MM.1S (cell line): ENCODE measurements at places on chromosomes 6 and 20.

DNA sequence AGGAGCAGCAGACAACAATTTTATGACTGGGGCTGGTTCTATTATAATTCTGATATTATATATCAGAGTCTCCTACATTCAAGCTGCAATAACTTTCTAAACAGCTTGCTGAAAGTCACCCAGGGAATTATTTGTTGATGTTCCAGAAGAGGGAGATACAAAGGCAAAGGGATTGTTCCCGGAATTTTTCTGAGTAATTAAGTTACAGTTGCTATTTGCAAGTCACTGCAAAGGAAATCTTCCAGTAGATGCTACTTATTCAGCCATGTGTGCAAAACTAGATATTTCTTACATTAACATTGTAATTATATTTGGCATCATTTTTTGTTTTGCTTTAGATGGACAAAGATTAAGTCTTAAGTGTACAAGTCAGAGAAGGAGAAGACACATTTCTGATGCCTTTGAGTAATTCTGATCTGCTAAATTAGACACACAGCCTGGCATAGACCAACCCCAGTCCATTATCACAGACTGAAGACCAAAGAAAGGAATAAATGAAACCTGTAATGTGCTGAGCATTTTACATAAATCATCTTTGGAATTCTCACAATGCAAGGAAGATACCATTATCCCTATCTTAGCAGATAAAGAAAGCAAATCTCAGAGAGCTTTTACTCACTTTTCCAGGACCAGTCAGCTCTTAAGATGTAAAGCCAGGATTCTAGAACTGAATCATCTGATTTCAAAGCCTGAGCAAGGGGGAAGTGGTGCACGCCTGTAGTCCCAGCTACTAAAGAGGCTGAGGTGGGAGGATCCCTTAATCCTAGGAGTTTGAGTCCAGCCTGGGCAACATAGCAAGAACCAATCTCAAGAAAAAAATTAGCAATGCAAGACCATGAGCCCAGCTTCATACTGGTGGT, 62.6 kb upstream of the AKAP12 start:
- no peak for DNase-seq

GRCh38 chr6:43149265-43149664, 21.8 kb upstream of the SRF start:
- no peak for DNase-seq

- DNase-seq: peak; percentile 95
These were observed at the start of gene ZNF335 for GRCh38 chr20:45971675-45972499. TSS of gene ZNF335 (minus strand) at chr20:45972203. CDS start at chr20:45971410, 793 bp downstream.

DNA sequence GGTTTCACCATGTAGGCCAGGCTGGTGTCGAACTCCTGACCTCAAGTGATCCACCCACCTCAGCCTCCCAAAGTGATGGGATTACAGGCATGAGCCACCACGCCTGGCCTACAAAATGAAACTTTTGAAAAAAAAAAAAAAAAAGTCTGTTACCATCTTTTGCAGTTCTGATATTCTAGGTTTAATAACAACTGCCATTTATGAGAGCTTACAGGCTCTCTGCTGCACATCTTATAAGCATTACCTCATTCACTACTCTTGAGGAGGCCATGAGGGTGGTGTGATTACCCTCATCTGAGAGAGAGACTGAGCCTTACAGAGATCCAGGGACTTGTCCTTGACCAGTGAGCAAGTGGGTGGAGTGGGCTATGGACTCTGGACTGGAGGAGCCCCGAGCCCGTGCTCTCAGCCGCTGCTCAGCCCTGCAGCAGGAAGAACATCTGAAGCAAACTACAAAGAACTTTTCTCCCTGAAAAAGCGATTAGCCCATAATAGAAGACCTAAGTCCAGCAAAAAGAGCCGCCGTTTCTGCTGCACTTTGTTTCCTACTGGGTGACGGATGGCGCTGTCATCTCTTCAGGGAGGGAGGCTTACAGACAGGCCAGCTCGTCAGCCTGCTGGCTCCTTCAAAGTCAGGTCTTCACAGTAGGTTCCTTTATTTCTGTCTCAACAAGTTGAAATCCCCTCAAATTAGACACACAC, 119.8 kb upstream of the AKAP12 start:
- DNase-seq: no peak

- DNase-seq: peak; percentile 15
These were observed 29.2 kb downstream of the C6orf58 start for GRCh38 chr6:127606131-127606562.

DNA sequence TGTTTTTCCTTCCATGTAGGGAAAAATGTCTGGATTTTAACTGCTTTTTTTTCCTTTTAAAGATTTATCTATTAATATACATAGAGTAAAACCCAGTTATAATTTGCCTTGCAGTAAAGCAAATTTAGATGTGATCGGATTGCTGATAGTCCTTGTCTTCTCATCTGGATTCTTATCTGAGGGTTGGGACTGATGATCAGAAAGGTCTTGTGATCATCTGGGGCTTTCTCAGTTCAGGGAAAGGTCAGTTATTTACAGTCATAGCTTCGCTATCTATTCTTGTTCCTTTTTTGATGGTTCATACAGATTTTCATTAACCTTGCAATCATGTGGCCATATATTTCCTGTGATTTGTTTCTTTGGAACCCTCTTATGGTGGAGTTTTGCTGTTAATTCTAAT, 63.8 kb upstream of the CLDN20 start:
- no peak for DNase-seq

GRCh38 chr20:61253264-61253639, 1.2 kb downstream of the CDH4 start:
- DNase-seq: no peak

GRCh38 chr20:34334654-34335407, 28.2 kb upstream of the ITCH start:
- no peak for DNase-seq

GRCh38 chr20:10504994-10505730, 70.1 kb downstream of the SLX4IP start:
- DNase-seq: no peak

DNA sequence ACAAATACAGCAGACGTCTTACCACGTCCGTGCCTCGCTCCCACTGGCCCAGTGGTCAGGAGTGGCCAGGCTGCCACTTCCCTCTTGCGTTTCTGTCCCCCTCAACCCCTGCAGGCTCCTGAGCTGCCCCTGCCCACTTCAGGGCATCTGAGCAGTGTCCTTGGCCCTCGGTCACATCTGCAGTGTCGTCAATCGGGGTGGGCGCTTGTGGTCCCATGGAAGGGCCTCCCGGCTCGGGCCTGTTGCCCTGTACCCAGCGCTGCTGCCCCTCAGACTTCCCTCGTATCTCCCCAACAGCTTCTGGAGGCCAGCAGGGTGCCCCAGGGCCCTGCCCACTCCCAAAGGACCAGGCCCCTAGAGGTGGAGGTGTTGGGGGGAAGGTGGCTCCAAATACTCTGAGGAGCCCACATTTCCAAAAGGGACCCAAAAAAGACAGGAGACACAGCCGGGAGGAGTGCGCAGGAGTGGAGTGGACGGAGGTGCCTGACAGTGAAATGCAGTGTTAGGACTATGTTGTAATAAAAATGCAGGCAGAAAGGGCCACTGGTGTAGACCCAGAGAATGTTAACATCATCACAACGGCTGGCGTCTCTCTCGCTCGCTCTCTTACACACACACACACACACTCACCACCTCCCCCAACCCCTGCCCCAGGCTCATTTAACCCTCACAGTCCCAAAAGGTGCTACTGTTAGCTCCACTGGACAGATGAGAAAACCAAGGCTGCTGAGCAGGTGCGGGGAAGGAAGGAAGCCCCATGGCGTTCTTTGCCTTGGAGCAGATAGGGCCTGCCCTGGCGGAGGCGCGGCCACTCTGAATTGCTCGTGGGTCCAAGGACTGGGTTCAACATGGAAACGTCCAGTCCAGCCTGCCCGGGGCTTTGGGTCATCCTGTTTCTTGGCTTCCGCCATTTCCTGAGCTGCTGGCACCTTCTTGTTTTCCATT, 343.9 kb downstream of the ZFAND3 start:
- no peak for DNase-seq

DNA sequence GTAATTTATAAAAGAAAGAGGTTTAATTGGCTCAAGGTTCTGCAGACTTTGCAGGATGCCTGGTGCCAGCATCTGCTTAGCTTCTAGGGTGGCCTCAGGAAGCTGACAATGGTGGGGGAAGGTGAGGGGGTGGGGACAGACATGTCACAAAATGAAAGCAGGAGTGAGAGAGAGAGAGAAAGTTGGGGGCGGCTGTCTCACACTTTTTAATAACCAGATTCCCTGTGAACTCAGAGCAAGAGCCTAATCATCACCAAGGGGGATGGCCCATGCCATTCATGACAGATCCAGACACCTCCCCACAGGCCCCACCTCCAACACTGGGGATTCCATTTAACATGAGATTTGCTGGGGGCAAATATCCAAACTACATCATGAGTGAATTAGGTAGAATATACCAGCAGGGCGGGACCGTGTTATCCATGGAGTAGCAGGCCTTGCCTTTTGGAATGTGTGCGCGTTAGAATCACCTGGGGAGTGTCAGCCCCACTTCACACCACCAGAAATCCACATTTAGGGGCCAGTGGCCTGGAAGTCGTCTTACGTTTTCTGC, 258.8 kb downstream of the CDH4 start:
- DNase-seq: no peak

DNA sequence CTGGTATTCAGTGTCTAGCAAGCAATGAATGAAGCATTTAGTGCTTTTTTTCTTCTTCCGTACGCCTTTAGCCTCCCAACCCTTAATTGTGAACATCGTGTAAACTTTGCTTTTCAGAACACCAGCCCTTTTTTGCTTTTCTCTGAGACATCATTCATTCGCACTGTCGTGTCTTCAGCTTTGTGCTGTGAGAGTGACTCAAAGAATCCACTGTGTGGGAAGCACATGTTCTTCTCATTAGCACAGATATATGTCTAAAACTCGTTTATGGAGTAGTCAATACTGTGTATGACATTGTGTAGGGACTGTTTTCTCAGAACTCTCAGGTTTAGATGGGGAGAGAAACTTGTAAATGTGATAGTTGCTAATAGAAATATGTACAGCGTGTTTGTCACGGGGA, 279.1 kb downstream of the FARS2 start:
- DNase-seq: no peak

DNA sequence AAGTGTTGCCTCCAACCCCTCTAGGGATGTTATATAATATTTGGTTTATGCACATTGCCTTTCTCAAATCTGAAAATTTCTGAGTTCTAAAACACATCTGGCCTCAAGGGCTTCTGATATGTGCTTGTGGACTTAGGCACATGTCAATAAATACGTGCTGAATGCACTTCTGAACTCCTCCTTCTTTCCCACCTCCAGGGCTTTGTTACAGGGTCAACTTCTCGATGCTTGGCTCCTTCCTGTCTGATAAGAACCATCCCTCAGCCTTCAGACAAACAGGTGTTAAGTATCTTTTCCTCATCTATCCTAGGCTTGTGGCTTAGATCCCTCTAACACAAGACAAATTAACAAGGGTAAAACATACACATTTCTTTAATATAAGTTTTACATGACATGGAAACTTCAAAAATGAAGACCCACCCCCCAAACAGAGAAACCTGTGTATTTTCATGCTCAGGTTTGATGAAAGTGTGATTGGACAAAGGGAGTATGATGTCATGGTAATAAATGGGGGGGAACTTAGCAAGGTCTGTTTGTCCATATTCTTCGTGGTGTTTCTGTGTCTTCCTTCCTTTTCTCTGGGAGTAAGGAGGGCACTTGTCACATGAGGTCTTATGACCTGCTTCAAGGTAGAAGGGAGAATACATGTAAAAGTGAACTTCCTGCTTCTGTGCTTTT, 326.9 kb downstream of the CD83 start:
- no peak for DNase-seq

- no peak for DNase-seq
These were observed 42.4 kb upstream of the DDR1 start for GRCh38 chr6:30841644-30842504.

- DNase-seq: no peak
These were observed 8.1 kb downstream of the TLDC2 start for GRCh38 chr20:36883977-36884535.

DNA sequence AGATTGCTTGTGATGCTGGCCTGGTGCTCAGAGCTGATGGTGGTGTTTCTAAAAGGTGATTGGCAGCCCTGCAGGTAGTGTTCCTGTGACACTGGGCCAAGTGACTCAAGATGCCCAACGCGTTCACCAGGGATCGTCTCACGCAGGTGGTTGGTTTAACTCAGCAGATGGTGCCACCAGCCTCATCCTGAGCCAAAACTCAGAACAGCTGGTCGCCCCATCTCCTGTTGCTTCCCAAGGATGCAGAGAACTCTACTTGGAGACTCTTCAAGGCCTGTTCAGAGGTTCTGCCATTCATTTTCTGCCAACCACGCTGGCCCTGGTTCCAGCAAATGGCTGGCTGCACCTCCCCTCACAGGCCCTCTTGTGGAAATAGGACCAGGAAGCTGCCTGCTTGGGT, 394.4 kb downstream of the CDH26 start:
- no peak for DNase-seq

DNA sequence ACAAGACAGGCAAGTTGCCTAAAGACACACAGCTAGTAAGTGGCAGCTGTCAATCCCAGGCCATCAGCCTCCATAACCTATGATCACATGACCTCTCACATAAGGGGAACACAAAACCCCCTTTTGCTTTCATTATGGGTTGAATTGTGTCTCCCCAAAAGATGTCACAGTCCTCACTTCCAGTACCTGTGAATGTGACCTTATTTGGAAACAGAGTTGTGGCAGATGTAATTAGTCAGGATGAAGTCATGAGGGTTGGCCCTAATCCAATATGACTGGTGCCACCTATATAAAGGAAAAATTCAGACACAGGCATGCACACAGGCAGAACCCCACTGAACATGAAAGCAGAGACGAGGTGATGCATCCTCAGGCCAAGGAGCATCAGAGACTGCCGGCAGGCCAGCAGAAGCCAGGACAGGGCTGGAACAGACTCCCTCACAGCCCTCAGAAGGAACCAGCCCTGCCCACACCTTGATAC, 33.6 kb downstream of the GFOD1 start:
- DNase-seq: no peak

- no peak for DNase-seq
These were observed 150.5 kb upstream of the MYLIP start for GRCh38 chr6:15978426-15978825.

GRCh38 chr6:150876598-150876997, 11.1 kb downstream of the MTHFD1L start:
- no peak for DNase-seq

- DNase-seq: peak; percentile 82
These were observed 103.3 kb downstream of the ARHGAP18 start for GRCh38 chr6:129606664-129607063.

GRCh38 chr6:122246906-122247658, 152.4 kb upstream of the HSF2 start:
- no peak for DNase-seq

DNA sequence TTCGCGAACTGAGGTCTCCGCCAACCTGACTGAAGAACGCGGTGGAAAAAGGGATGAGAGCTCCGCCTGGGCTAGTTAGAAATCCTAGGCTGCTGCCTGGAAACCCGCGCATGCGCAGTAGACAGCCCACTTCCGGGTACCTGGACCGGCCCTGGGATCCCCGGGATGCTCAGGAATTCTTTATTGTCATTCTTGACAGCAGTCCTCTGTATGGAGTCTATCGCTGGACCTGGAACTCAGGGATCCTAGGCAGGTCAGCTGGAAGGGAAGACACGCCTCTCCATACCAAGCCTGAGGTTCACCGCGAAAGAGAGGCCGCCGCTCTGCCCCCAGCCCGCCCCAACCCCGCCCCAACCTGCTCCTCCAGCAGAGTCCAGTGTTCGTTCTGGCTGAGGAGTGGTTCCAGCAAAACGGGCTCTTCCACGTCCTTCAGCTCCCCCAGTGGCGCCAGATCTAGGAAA, 1379.2 kb upstream of the DEFB115 start:
- no peak for DNase-seq
